ENCODE measurements at places on chromosomes 1 and 21. TPM values are rescaled to one million over a fixed set of nuclear protein-coding genes. Genes with fewer than 3 reads are reported as not detected.

WNT2B gene
- 5.8 TPM for total RNA-seq

IL23R gene
- not detected for total RNA-seq

CFAP45 gene
- total RNA-seq: 1.6 TPM

DNA sequence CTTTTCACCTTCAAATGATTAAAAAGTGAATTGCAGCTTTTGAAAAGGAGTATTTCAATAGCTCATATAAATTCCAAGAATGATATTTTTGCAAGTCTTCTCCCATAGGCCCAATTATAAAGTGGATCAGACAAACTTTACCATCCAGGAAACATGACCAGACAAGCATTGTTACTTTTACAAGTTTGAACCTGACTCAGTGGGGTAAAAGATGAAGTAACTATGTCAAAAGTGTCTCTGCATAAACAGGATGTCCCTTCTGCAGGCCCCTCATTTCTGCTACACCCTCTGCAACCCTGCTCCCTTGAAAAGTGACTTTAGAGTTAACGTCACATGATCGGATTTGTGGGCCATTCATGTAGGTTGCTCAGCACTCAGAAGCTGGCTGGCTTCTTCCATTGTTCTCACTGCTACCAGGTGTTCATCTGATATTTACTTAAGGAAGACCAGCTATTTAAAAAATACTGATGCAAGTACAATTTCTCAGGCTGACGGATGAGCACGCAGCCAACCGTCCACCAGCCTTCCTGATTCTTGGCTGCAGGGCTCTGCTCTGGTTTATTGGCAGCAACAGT is 32.3 kb downstream of the URB1 start:
- DNase-seq: no peak

DNA sequence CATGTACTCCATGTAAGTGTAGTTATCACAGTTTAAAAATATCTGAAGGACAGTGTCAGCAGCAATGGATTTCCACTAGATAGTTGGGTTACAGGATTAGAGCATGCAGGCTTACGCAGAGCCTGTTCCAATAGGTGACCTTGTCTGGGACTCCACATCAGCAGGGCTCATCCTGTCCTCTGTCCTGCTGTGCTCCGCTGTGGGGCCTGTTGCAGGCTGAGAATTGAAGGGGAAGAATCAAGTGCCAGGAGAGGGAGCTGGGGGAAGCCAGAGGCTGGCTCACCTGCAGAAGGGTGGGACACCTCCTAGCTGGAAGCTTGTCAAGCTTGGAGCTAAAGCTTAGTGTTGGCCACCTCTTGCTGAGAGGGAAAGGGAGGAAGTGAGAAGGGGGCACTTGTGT is 62.8 kb downstream of the XCL2 start:
- no peak for DNase-seq

- DNase-seq: no peak
Observed at GRCh38 chr1:248599396-248599795, 1.9 kb upstream of the OR2T10 start.

DNA sequence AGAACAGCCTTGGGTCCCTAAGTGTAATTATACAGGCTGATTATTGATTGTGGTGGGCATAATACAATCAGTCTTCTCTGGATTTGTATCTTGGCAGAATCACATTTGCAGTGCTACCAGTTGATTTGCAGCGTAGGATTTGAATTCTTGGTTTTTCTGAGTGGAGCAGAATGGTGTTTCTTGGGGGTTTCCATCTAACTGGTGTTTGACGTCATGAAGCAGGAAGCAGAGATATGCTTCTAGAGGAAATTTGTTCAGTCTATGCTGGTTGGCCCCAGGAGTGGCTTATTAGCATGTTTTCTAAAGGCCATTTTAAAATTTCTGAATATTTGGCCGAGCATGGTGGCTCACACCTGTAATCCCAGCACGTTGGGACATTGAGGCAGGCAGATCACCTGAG is 3.4 kb downstream of the CTTNBP2NL start:
- DNase-seq: no peak

- DNase-seq: no peak
Observed at GRCh38 chr1:61732726-61733125, 7.8 kb upstream of the TM2D1 start.

GRCh38 chr1:110787328-110788071 is 85.4 kb upstream of the CD53 start:
- no peak for DNase-seq

GRCh38 chr1:174324939-174325338 is 122.8 kb upstream of the GPR52 start:
- no peak for DNase-seq

GRCh38 chr1:236308827-236309226 is 27.1 kb upstream of the ERO1B start:
- no peak for DNase-seq

- peak; percentile 80 for DNase-seq
Observed at GRCh38 chr1:205319081-205320018, 2.2 kb downstream of the NUAK2 start.

DNA sequence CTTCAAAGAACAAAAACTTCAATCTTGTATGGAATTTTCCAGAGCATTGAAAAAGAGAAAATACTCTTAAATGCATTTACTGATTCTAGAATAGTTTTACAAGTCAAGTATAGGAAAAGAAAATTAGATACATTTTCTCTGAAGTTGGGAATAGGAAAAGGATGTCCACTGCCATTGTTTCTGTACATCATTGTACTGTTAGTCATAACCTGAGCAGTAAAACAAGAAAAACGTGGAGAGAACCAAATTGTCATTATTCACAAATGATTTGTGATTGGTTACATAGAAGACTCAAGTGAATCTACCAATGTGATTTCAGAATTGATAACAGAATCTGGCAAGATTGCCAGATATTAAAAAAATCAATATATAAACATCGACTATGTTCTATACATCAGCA is 27.4 kb downstream of the PRKACB start:
- DNase-seq: no peak

- DNase-seq: no peak
Observed at GRCh38 chr1:76530953-76531352, 336.3 kb upstream of the ST6GALNAC5 start.

- DNase-seq: no peak
Observed at GRCh38 chr1:70891051-70891843, 156.4 kb downstream of the PTGER3 start.

GRCh38 chr1:181497870-181498269 is 14.6 kb downstream of the CACNA1E start:
- DNase-seq: no peak

DNA sequence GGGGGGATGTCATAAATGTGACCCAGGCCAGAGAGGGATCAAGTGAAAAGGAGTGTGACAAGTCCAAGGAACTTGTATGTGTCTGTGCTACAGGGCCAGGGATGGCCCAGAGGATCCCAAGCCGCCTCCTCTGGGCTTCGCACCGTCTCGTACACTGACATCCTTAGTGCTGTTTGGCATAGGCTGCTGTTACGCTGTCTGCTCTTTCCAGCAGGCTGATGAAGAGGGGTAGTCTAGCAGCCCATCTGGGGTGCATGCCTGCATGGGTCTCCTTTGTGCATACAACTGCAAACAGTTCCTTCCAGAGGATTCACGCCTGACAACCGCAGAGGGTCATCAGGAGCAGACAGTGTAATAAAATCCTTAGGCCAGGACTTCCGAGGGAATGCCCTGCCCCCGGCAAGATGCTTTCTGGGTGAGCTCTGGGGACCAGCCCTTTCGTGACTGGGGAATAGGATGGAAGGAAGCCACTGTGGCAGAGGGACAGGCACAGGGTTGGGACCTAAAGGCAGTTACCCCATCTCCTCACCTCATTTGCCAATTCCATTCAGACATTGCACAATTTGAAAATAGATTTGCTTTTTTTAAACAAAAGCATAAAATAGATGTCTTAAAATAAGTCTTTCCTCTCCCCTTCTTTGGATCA is 6.3 kb upstream of the GOLT1A start:
- no peak for DNase-seq

GRCh38 chr1:61975638-61976037 is 219.0 kb upstream of the L1TD1 start:
- DNase-seq: no peak

- DNase-seq: no peak
Observed at GRCh38 chr1:38772026-38772425, 87.5 kb downstream of the RRAGC start.

- no peak for DNase-seq
Observed at GRCh38 chr1:16903054-16903453, 7.3 kb downstream of the RNU1-2 start.

DNA sequence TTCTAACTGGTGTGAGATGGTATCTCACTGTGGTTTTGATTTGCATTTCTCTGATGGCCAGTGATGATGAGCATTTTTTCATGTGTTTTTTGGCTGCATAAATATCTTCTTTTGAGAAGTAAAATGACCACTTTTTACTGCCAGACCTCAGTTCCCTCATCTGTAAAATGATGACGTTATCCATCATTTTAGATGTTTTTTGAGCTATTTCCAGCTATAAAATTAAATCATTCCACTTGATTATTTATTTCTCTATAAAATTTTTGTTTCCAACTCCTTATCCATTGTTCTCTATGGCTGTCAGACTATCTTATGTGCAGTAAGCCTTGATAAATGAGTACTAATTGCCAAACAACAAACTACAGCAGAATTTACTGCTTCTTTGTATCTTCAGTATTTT is 33.2 kb downstream of the RGS5 start:
- no peak for DNase-seq

DNA sequence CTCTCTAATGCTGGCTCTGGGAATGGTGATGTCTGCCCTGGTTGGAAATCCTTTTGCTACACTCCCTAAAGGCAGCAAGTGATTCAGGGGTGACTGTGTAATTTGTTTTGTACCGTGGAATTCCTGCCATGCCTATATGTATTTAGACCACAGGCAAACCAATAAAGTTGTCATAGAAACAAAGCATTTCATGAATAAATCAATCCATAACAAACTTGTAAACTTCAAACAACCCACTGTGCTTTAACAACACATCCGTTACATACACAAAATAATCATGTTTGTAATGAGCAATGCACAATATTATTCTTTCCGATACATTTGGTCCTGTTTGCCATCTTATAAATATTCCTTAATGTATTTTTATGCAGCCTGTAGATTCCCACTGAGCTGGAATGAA is 330.3 kb upstream of the SNX7 start:
- DNase-seq: no peak

DNA sequence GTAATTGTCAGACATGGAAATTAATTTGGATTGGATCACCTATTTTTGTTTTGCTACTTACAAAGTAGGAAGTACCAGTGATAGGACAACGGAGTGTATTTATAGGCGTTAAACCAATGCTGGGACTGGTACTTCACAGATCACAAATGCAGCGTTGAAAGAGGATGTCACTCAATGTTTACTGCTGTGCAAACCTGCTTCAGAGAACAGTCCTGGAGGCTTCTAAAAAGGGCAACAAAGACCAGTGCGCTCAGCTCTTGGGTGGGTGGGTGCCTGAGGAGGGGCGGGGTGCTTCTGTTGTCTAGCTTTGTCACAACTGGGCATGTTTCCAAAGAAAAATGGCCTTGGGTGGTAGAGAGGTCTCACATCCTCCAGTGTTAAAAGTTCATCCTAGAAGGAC is 2.1 kb downstream of the C1orf21 start:
- no peak for DNase-seq

Data from Calu3 (cell line).